Stimulated activated naive B cell treated with anti-CD40 and anti-IgM and Interleukin-4, amounts not matched to agents 10 μg/mL and 1 μg/mL and 100 μg/mL, for 72 hours (primary cell): ENCODE measurements at places on chromosomes 11 and 22.

- no peak for DNase-seq
Observed at GRCh38 chr11:112608509-112608908, 347.8 kb upstream of the PLET1 start.

DNA sequence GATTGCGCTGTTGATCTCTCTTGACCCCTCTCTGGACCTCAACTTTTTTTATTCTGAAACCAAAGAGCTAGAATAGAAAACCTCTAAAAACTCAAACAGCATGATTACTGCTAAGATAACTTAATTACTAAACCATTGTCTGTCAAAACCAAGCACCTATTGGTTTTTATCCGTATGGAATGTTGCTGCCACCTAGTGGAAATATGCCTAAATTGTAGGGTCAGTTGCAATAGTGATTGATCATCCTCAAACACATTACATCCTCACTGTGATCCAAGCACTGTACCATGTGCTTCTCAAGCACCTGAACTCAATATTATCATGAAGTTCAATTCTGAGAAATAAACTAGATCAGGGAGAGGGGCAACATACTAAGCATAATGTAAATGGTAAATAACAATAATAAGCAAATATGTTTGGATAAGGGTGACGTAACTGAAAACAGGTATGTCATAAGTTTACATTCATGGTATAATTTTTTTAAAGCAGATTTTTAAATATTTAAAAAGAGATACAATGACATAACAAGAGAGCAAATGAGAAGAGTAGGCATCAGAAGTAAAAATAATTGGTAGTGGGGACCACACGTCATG, 3.8 kb upstream of the OR5A2 start:
- DNase-seq, result peak; percentile 57

DNA sequence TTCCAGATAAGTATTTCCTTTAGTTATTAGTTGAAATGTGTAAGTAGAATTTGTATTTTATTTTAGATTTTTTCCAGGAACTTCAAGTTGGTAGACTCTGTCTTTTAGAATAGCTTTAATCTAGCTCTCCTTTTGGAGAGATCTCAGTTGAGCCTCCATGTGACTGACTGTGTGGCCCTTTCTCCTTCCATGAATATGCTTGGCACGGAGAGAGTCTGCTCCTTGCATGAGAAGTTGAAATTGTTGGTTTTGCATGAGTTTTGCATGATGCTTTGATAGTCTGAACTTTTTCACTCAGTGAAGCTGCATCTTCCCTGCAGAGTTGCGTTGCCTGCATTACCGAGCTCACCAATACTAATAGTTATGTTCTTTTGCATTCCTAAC, 32.8 kb upstream of the CTTN start:
- DNase-seq, result no peak

DNA sequence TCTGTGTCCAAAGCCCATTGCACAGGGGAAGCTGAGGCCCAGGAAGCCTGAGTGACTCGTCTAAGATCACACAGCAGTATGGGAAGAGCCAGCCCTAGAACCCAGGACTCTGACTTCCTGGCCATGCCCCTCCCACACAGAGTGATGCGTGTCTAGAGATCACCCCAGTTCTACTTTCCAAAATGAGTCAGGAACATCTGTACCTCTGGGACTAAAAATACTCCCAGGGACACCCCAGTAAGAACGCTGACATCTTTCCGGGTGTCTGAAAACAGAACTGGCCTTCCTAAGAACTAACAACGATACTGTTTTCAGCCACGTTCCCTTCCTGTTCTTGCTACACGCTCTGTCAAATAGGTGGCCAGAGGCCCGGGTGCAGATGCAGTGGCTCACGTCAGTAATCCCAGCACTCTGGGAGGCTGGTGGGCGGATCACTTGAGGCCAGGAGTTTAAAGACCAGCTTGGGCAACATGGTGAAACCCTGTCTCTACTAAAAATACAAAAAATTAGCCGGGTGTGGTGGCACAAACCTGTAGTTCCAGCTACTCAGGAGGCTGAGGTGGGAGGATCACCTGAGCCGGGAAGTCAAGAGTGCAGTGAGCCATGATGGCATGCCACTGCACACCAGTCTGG, 21.7 kb upstream of the PDGFB start:
- DNase-seq, result peak; percentile 86

GRCh38 chr22:24485608-24486007, 9.5 kb upstream of the UPB1 start:
- no peak for DNase-seq

DNA sequence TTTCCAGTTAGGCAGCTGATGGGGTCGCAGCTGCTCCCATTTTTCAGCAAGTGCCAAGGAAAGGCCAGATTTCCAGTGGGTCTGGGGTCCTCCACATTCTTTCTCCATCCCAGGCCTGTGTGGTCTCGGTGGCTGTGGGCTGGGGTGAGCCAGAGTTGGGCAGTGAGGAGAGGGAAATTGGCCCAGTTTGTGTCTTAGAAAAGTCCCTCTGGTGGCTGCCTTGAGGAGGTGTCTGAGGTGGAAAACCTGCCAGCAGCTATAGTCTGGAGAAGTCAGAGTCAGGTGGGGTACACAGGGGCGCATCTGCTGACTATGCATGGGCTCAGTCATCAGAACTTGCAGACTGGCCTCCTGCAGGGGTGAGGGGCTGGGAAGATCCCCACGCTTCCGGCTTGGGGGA, 30.5 kb downstream of the MRGPRD start:
- no peak for DNase-seq

- no peak for DNase-seq
Observed at GRCh38 chr11:123086305-123086704, 24.4 kb upstream of the HSPA8 start.

GRCh38 chr11:44372989-44373388, 63.0 kb upstream of the ALX4 start:
- DNase-seq, result no peak

- no peak for DNase-seq
Observed at GRCh38 chr11:113681711-113682413, 24.2 kb downstream of the TMPRSS5 start.

DNA sequence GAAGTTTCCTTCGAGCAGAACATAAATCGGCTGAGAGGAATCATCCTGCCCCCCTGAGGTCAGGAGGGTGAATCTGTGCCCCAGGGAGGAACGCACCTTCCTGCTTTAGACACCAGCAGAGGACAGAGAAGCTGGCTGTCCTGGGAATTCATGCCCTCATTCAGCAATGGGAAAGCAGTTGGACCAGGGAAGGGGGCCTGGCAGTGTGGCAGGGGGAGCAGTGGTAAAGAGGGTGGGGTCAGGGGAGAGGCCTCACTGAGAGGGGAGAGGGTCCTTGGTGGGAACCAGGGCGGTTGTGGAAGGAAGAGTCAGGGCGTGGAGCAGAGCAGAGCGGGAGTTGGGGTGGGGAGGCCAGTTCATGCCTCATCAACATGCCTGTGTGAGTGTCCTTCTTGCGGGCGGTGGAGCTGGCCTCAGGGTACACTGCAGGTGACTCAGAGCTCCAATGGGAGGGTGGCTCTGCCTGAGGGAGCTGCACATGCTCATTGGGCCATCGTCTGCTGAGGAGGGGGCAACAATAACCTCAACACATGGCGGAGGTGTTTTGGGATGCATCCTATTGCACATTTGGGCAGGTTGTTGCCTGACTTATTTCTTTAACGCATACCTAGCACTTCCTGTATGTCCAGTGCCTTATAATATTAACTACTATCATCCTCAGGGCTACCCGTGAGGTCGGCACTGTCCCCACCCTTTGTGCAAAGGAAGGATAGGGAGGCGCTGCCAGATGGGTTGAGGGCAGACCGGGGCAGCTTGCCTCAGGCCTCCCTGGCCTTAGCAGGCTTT, 23.2 kb downstream of the MED15 start:
- no peak for DNase-seq

DNA sequence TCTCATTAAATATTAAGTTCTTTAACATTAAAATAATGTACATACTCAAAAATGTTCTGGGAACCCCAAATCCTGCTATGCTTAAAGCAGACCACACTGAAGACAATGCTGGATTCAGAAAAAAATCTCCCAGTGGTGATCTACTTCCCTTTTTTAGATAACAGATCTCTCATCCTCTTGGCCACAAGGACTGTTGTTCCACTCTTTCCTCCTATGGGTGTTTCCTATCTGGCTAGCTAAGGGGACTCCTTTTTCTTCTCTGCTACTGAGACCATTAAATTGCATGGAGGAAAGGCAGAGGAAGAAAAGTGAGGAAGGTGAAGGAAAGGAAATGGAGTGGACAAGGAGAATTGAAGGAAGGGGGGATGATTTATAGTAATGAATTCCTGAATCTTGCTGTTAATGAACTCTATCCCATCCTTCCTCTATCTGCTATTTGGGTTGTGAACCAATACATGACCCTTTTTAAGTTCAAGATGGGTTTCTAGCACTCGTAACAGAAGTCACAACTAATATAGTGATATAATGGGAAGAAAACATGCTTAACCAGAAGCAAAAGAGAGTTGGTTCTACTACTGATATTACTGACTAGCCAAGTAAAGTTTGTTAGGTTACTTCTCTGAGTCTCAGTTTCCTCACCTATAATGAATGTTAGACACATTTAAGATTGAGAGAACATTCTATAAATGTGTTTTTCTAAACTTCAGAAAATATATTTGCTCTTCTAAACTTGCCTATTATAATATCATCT, 53.2 kb downstream of the PIK3C2A start:
- DNase-seq, result no peak

DNA sequence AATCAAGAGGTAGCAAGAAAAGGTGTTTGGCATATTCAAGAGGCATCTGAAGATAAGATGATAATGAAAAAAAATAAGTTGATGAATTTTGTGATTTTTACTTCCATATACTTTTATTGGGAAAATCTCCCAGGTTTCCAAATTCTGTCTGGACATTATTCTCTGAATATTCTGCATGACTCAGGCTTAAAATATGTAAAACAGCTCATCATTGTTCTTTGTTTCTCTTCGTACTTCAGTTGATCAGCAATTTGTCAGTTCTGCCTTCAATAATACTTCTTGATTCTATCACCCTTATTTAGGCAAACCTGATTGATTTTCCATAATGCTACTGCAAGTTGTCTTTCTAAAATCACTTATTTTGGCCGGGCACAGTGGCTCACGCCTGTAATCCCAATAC, 30.2 kb downstream of the GTF2H1 start:
- no peak for DNase-seq

DNA sequence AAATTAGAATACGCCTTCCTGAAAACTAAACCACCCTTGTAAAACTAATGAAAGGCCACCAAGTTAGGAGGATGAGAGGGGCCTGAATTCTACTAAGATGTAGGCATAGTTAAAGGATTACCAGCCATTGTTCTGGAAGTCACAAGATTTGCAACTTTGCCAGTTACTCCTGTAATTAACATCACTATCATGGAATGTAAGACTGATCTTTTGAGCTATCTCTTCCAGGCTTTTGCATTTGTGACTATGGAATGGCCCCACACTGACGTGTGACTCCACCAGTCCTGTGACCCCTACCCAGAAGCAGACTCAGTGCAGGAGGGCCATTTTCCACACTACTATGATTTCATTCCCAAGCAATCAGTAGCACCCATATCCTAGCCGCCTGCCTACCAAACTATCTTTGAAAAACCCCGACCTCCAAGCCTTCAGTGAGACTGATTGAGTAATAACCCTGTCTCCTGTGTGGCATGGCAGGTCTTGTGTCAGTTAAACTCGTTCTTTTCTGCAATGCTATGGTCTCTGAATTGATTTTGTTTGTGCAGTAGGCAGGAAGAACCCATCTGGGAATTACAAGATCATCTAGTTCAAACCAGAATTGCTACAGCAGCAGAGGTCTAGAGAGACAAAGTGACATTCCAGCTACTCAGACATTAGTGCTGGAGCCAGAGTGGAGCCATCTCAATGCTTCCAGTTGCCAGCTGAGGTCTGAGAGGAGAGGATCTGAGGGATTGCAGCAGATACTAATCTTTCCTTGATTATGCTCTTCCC, 1.9 kb upstream of the CTSF start:
- no peak for DNase-seq

DNA sequence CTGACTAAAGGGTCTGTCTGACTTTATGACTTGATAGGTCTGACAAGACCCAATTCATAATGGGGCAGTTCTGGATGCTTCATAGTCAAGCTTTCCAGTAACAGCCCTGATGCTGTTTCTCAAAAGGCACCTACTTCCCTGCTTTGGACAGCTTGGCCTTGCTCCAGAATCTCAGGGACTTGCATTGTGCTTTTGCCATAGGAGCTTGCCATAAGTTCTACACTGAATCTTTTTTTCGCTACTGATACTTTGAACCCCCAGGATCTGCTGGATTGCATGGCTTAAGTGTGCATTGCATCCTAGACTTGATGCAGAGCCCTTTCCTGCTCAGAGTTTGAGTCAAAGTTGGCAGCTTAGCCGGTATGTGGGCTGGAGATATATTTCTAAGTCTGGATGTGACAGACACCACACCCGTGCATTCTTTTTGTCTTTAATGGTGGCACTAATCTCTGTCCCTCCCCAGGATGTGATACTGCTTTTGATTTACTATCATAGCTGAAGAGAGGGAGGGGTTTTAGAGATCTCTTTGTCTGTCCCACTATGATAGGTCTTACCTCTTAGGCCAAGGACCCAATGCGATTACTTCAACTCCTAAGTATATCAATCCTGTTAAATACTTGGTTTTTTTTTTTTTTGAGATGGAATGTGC, 16.9 kb upstream of the SLC3A2 start:
- DNase-seq, result no peak
